ENCODE measurements at places on chromosomes 5 and 9. TPM values are rescaled to one million over a fixed set of nuclear protein-coding genes. Genes with fewer than 3 reads are reported as not detected.

- DNase-seq = no peak
Observed at GRCh38 chr5:65172486-65173129, 309.1 kb downstream of the ADAMTS6 start.

GRCh38 chr9:121750259-121750714 is 98.9 kb downstream of the DAB2IP start:
- no peak for DNase-seq

DNA sequence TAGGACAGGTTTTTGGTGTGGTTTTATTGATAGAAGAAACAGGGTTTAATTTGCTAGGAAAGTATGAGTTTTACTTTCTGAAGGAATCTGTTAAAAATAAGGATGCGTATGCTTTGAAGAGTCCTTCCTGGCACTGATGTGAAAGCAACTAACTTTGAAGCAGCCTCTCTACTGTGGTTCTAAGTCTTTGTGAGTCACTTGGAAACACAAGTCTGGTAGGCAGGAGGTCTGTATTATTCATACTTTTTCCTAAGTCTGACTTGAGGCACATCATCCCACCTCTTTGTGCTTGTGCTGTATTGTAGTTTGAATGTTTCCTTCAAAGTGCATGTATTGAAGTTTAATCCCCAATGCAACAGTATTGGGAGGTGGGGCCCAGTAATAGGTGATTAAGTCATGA is 129.0 kb downstream of the TAF11L14 start:
- DNase-seq = no peak

DNA sequence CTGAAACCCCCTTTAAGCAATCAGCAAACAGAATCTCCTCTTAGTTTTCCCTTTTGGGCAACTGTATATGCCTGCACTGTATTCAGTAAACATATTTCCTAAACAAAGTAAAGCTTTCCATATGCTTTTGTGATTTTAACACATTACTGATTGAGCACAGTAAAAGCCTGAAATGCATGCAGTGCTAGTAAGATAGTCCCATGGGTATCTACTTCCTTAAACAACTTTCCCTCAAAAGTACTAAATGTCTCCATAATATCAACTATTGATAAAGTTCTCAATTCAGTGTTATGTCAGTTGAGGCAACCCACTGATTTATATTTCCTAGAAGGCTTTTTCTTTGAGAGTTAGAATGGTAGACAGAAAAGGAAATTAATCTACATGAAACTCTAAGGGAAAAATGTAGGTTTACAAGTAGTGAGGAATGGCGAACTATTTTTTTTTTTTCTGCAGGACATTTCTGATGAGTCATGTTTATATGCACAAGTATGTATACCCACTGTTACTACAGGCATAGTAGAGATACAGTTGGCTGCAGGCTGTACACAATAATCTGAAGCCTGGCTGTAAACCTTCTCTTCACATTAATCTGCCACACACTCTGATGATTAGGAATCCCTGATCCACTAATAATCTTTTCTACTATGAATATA is 31.2 kb upstream of the CEP120 start:
- DNase-seq = no peak

- no peak for DNase-seq
Observed at GRCh38 chr9:135995816-135996215, 34.6 kb upstream of the UBAC1 start.

DNA sequence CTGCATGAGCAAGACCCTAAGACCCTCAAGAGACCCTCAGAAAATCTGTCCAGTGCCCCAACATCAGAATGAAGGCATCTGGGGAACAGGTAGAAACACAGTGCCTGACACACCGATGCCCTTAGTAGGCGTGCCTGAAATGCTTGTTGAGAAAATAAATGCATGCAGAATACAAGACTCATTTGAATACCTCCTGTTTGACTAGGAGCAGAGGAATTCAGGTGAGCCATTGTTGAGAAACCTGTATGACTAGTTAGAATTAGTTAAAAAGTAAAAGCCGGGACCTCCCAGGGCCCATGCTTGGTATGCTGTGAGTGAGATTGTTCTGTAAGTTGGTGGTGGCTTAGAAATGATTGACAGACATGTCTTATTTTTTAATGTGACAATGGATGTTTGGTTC is 55.0 kb downstream of the WWC1 start:
- DNase-seq = no peak

CCNO gene
- total RNA-seq = 0.07 TPM

PCDHB8 gene
- 0.82 TPM for total RNA-seq

DNA sequence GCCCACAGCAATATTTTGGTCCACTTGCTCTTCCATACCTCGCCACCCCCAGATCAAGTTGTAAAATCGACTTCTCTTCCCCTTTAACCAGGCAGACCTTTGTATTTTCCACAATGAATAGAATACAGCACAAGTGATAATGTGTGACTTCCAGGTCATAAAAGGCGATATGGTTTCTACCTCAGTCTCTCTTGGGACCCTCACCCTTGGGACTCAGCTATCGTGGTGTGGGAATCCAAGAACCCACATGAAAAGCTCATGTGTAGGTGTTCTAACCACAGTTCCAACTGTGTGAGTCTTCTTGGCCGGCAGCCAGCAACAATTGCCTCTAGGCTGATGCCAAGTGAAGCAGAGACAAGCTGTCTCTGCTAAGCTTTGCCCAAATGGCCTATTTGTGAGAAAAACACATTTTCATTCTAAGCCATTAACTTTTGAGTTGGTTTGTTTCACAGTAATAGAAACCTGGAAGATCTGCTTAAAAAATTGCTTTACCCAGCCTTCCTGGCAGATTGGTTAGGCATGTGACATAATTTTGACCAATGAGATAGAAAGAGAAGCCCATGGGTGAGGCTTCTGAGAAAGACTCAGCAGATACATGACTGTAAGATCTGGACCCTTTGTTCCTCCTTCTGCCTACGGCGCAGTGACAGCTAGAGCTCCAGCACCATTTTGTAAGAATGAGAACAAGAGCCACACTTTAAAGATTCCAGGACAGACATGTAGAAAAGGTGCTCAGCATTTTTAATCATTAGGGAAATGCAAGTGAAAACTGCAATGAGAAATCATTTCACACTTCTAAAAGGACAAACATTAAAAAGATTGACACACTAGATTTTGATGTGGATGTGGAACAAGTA is 18.3 kb upstream of the MLLT3 start:
- no peak for DNase-seq

GRCh38 chr5:53368516-53368915 is 111.9 kb upstream of the FST start:
- no peak for DNase-seq

GRCh38 chr9:87497080-87497603 is 525 bp upstream of the DAPK1 start:
- no peak for DNase-seq

DNA sequence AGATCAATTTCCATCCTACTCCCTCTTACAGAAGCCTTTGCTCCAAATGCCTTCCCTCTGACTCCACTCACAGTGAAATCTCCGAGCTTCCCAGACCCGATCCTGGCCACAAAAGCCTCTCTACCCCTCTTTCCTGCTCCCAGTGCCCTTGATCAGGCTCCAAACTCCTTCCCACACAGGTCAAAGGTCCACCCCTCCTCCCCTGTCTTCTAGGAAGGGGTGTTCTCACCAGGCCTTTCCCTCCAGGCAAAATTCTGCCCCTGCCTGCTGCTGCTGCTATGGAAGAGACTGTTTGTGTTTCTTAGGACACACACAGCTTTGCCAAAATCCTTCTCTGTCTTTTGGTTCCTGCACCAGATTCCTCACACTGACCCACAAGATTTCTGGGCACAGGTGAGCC is 85.8 kb upstream of the ALDH1A1 start:
- no peak for DNase-seq

MEIKIN gene
- total RNA-seq = not detected

- DNase-seq = no peak
Observed at GRCh38 chr9:109101202-109101595, 18.5 kb downstream of the TMEM245 start.

DNA sequence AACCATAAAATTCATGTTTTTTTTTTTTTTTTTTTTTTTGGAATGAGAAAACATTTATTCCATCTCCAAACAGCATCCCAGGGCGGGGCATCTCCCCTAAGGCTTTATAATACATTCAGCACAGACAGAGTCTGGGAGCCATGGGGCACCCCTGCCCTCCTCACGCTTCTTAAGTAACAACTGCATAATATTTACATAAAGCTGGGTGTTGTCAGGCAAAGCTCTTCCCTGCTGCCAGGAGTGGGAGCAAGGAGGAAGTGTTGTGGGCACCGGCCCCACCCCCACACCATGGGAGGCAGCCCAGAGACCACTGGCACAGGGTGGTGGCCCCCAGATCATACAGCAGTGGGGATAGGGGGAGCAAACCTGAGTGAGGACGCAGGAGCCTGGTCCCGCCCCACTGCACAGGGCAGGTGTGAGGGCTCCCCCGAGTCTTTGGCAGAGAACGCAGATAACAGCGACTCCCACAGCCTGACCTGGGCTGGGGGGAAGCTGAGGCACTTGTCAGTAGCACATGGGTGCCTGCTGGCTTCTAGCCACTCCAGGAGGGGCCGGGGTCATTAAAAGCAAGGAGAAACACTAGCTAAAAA is 86.1 kb upstream of the CEP78 start:
- no peak for DNase-seq

- no peak for DNase-seq
Observed at GRCh38 chr5:4875942-4876341, 264.2 kb upstream of the ADAMTS16 start.

- no peak for DNase-seq
Observed at GRCh38 chr5:31113666-31114350, 79.7 kb upstream of the CDH6 start.

DNA sequence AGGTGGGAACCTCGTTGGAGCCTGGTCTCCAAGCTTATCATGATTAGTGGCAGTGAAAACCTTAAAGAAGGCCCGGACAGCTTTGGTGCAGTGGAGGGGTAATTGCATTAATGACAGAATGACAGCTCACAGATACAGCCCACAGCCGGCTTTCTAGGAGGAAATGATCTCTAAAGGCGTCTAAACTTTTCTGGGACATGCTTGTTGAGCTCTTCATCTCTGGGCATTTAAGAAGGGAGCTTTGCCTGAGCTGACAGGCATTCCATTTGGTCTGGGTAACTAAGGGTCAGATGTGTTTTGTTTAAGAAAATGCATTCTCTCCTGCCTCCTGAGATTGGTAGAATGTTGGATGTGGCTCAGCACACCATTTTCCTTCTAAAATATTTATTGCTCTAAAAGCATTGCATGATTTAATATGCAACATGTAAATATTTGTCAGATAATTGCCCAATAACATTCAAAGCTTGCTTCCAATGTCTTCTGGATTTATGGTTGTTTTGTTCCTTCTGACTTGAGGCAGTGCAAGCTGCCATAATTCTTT is 4.0 kb downstream of the ANKRD33B start:
- DNase-seq = no peak

DNA sequence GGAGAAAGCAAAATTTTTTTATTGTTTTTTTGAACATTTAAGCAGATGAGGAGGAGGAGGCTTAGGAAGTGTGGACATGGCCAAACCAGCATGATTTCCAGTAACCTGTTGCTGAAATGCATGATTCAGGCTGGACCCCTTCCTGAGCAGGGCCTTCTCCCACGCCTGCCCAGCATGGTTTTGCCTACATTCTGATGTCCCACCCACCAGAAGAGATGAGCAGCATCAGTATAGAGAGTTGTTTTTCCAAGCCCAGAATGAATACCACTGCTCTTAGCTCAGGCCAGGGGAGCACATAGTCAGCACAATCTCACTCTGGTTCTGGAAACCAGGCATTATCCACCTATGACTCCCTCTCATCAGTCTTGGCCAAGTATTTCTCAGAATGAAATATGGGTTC is 90.1 kb downstream of the PAPPA start:
- DNase-seq = no peak

- no peak for DNase-seq
Observed at GRCh38 chr5:67283988-67284487, 87.4 kb upstream of the CD180 start.

- peak; percentile 54 for DNase-seq
Observed at GRCh38 chr5:79742549-79743136, 53.0 kb downstream of the CMYA5 start.

GRIA1 gene
- total RNA-seq = not detected

- no peak for DNase-seq
Observed at GRCh38 chr9:137492464-137493363, 33.6 kb upstream of the NSMF start.

DNA sequence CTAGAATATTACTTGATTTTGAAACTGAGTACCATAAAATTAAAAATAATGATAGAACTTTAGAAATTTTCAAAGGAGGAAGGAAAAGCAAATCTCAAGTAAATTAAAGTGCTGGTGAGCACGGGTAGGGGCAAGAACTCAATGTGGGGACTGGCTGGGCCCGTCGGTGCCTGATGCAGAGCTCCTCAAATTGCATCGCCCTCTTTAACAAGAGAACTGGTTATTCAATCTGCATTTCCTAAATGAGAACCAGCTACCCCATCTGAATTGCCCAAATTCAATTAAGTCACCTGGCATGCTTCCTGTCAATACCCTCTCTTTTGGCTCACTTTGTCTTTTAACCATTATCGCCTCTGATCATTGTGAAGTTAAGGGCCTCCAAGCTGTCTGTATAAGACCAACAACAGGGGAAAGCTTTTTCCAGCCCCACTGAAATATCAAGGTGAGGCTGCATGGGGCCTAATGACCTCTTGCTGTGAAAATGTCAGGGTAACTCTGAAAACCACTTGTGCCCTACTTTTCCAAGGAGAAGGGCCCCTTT is 316.7 kb downstream of the SLIT3 start:
- DNase-seq = no peak

PTPN3 gene
- total RNA-seq = 7.9 TPM

- DNase-seq = no peak
Observed at GRCh38 chr5:20959347-20959746, 971.3 kb upstream of the CDH18 start.

DNA sequence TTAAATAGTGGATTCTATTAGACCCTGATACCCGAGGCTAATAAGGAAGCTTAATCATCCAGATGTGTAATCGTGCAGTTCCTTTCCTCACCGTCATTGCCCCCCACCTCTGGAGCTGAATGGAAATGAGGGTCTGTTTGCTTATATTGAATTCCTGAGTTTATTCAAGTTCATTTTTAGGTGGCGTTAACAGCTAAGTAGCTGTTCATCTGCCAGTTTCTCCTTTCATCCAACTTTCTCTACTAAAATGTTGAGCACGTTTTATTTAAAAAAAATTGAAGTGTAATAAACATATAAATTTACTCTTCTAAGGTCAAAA is 291.0 kb downstream of the DOCK8 start:
- no peak for DNase-seq

GRCh38 chr5:138585157-138585556 is 10.0 kb upstream of the HSPA9 start:
- DNase-seq = no peak

ZNF189 gene
- 65.4 TPM for total RNA-seq

NUTM2G gene
- not detected for total RNA-seq

DNA sequence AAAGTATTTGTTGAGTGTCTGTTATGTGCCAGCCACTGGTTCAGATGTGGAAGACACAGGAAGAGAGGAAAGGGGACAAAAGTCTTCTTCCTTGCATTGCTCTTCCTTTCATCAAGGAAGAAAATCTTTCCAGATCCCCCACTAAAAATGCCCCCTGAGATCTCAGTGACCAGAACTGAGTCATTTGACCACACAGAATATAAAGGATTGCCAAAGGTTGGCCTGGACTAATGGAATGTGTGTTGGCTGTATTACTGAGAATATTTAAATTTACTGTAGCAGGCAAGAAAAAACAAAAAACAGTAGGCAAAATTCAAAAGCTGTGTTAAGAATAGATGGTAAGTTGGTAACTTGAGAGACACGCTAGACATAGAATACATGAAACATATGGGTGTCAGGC is 10.0 kb upstream of the SEPTIN8 start:
- DNase-seq = no peak
